ENCODE measurements at places on chromosomes 12 and 14.
A peak's percentile ranks its signal among the peaks of the same experiment; 100 is the strongest.

GRCh38 chr12:20125276-20125798 lies 243.0 kb upstream of the PDE3A start:
- no peak for DNase-seq

GRCh38 chr12:46627686-46628085 lies 198.1 kb downstream of the SLC38A4 start:
- DNase-seq = no peak

GRCh38 chr12:81078469-81079196 lies 754 bp downstream of the ACSS3 start:
- no peak for DNase-seq

DNA sequence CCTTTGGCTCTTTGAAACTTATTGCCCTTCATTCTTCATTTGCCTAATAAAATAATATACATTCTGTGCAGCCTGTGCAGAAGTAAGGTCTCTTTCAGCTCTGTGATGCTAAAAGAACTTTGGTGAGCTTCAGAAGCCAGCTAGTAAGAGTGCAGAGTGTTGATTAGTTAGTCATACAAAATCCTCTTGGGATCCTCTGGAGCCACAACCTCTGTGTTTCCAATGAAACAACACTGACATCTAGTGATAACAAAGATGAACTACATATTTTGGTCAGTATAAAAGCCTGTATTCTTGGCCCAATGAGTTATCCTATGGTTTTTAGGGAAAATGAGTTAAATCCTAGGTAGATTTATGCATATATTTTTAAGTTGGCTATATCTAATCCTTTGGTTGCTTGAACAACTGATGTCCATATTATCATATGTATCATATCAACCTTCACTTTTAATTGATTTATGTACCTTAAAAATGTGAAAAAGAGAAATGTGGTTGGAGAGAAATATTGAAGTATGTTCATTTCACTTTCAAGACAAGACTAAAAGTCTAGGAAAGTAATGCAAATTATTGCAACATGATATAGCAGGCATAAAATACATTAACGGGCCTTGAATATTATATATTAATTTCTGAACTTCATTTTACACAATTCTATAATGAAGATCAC lies 158.4 kb downstream of the KLHL28 start:
- peak; percentile 10 for DNase-seq

GRCh38 chr14:103316721-103317121 lies 17.3 kb upstream of the EIF5 start:
- DNase-seq = no peak

GRCh38 chr14:68957775-68958174 lies 21.3 kb downstream of the ACTN1 start:
- no peak for DNase-seq

DNA sequence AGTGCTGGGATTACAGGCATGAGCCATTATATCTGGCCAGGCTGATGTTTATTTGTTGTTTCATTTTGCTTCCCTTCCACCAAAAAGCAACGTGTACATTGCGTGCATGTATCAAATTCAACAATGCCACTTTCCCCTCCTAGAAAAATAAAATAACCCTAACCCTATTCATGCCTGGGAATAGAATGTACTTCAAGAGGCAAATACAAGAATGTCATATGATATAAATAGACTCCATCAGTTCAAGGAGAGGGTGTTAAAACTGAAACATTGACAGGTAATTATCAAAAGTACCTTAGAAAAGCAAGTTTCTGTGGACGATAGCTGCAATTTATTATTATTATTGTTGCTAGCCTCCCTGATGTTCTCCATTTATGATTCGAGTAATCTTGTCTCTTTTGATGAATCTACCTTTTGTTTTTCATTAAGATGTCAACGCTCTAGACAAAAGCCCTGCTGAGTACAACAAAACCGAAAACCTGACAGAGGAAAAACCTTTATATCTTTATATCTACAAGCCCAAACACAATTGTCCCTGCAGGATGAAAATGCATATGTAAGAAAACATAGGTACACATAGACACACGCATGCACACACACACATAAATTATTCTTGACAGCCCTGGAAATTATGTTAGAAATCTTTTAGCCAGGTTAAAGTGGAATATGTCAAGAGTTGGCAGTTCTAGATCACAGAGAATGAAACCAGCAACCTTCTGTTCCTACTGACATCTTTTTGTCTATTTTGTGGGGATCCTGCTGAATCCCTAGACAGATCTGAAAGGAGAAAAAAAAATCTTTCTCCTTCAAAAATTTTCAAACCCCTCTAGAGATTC lies 98.9 kb downstream of the BTG1 start:
- DNase-seq = no peak

- DNase-seq = no peak
Observed at GRCh38 chr12:24746006-24746671, 202.8 kb downstream of the BCAT1 start.

DNA sequence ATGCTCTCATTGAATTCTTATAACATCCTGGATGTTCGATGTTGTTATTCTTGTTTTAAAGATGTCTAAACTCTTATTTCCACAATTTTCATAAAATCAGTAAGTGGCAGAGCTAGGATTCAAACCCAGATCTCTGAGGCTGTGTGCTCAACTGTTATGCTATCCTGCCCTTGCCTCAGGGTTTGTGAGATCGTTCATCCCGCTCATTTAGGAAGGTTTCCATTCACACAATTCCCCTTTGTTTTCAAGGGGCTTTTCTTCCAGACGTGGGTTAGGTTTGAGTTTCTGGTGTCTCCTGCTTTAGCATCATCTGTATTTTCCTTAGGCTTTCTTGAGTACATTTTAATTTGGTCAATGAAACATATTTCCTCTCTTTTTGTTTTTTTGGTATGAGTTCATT lies 69.3 kb downstream of the APAF1 start:
- DNase-seq = no peak

DNA sequence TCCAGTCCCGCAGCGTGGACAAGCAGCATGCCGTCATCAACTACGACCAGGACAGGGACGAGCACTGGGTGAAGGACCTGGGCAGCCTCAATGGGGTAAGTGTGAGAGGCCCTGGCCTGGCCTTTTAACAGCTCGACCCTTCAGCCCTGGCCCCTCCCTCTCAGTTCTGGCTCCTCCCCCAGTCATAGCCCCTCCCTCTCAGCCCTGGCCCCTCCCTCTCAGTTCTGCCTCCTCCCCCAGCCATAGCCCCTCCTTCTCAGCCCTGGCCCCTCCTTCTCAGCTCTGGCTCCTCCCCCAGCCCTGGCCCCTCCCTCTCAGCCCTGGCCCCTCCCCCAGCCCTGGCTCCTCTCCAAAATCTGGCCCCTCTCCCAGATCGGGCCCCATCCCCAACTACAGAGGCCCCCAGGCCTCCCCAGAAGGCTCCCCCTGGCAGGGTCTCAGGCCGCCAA lies 11.2 kb downstream of the CEP170B start:
- no peak for DNase-seq

DNA sequence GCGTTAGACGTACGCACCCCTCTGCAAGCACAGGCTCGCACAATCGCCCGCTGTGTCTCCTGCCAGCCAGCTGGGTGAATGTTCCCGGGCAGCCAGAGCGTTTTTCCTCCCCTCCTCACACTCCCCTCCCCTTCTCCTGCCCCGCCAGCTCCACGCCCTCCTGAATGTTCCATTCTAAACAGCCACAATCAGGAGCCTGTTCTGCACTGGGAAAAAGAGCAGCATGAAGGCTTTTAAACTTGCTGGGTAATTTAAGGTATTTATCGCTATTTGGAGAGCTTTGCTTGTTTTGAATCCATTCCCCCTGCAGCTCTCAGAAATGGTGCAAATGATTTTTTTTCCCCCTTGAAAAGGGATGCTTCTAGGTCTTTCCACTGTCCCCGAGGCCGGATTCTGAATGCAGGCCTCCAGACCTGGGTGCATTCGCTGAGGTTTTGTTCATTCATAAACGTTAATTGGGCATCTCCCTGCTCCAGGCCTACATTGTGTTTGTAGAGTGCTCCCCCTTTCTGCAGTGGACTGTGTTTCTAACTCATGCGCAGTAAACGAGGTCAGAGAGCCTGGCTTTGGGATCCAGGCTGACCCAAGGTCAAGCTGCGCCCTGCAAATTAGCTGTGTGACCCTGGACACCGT lies 212.5 kb downstream of the CHST11 start:
- no peak for DNase-seq

DNA sequence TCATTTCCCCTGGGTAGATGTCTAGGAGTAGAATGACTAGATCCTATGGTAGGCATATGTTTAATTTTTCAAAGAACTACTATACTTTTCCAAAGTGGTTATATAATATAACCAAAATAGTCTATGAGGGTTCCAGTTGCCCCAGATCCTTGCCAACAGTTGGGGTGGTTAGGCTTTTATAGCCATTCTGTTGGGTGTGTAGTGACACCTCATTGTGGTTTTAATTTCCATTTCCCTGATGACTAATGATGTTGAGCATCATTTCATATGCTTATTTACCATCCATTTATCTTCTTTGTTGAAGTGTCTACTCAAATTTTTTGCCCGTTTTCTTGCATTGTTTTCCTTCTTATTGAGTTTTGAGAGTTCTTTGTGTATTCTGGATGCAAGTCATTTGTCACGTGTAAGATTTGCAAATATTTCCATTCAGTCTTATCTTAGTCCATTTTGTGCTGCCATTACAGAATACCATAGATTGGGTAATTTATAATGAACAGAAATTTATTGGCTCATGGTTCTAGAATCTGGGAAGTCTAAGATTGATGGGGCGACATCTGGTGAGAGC lies 4.7 kb downstream of the SYNE2 start:
- no peak for DNase-seq

DNA sequence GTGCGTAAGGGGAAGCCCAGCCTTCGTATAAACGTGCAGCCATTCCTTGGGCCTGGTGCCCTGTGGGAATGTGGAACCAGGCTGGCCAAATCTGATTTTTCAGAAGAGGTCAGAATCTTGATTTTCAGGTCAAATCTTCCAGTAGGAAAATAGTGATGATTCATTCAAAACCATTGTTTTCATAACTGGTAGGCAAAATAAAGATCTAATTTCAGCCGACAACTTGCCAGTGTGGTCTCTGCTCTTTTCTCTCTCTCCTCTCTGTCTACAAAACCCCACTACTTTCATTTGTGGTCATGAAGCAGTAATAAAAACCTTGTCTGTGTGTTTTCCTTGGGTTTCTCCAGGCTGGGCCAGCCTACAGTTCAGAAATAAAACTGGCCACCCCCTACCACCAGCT lies 135.1 kb downstream of the RBM19 start:
- peak; percentile 82 for DNase-seq

- DNase-seq = no peak
Observed at GRCh38 chr14:54662491-54663133, 95.7 kb downstream of the SAMD4A start.

DNA sequence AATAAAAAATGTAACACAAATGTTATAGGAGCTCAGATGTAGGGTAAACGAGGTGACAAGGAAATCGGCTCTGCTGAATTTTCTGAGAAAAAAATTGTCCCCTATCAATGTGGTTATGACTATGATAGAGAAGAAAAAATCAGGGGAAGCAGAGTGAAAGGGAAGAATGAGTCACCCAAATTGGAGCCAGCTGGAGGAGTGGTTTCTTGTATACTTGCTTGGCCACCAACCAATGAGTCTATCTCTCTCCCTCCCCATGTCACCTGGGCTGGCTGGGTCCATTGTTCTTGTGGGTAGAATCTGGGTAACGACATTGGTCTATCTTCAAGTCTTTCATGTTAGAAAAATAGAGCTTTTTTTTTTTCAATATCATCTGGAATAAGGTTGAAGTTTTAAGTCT lies 196.6 kb upstream of the FLRT2 start:
- DNase-seq = no peak

- DNase-seq = no peak
Observed at GRCh38 chr14:89794096-89794495, 160.4 kb downstream of the EFCAB11 start.

GRCh38 chr12:26177283-26177682 lies 18.1 kb upstream of the SSPN start:
- DNase-seq = no peak

GRCh38 chr12:71865166-71865713 lies 25.7 kb downstream of the TBC1D15 start:
- DNase-seq = no peak

DNA sequence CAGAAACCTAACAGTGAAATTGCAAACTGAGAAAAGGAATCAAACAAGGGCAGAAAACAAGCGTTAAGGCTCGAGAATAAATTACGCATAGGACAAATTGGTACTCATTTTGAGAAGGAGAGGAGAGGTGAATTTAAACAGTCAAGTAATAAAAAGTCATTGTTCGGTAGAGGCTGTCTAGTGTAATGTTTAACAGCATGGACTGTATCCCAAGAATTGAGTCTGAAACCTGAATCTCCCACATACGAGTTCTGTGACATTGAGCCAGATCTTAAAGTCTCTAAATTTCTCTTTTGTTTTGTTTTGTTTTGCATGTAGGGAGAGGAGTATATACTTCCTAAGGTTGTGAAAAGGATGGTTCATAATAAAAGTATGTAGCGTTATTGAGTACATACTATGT lies 216.5 kb upstream of the BTG1 start:
- no peak for DNase-seq

- no peak for DNase-seq
Observed at GRCh38 chr14:66360366-66360926, 125.7 kb upstream of the CCDC196 start.

DNA sequence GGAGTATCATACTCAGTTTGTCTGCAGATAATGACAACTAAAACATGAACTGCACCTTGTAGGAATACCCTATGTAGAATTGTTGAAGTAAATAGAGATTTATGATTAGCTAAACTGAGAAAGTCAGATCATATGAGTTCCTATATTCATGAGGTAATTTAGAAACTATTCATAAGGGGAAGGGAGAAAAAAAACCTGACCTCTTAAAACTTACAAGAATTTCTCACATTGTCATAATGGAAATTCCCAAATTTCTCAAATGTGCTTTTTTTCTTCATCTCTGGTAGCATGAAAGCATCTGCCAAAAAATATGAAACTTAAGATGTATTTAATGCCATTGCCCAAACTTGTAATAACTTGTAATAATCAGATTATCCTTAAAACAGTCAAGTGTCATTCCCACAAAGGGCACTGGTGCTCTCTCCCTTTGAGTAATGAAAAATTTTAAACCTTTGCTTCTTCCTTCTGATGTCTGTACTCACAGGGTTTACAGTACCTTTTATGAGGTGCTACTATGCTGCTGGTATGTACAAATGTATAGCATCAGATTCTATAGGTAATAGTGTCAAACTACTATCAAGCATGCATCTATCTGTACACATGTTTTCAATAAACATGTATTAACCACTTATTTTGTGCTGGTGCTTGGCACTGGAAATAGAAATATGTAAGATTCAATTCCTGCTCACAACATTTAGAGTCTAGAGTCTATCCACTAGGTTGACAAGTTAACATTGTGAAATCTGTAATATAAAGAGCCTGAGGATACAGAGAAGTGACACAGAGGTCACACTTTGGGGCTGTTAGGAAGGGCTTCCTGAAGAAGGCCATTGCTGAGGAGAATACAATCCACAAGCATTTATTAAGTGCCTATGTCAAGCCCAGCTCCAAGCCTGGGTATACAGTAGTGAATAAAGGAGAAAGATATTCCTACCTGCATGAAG lies 17.4 kb upstream of the DRAM1 start:
- no peak for DNase-seq

DNA sequence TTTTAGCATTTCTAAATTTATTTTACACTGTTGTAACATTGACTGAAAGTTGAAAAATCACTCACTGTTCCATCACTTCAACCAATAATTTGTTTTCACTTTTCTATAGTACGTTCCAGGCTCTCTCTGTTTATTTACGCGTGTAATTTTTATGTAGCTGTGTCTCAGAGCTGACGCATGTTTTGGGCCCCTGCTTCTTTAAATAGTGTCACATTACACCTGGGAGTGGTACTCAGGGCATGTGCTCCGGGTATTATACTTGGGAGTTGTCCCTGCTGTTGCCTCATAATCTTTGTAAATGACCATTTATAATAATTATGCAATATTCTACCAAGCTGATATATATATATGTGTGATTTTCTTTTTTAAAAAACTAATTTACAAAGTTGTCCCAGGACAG lies 132.8 kb upstream of the CPM start:
- no peak for DNase-seq
